ENCODE measurements at places on chromosomes 11 and 22.

DNA sequence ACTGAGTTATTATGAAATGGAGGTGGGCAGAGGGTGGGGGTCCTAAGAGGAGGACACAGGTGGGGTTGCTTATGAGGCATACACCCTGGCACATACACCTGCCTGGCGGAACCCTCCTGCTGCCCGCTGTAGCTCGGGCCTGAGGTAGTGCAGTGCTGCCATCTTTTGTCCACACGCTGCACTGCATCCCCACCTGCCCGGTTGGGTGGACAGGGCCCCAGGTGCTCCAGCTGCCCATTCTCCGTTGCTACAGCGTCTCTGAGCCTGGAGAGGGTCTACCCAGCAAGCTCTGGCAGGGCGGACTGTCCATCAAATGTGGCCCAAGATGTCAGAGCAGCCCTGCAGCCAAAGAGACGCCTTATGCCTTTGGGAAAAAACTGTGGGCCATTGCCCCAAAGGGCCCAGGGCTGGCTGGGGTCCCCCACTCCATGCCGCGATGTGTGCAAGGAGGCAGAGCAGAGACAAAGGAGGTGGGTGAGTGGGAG is 131.2 kb downstream of the BUD13 start:
- no peak for DNase-seq

DNA sequence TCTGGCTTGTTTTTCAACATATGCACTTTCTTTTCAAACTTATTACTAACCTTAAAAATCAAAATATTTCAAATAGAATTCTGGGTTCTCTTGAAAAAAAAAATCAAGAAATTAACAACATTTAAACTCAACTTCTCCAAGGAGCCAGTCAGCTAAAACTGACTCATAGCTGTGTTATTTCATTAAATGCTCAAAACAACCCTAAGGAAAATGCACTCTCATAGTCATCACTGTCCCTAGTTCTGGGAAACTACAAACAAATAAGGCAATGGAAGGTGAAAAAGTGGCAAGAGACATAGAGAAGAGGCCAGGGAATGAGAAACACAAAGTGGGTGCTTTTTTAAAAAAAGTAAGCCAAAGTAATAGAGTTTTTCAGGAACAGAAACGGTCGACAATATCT is 4.1 kb upstream of the ARHGAP20 start:
- no peak for DNase-seq

DNA sequence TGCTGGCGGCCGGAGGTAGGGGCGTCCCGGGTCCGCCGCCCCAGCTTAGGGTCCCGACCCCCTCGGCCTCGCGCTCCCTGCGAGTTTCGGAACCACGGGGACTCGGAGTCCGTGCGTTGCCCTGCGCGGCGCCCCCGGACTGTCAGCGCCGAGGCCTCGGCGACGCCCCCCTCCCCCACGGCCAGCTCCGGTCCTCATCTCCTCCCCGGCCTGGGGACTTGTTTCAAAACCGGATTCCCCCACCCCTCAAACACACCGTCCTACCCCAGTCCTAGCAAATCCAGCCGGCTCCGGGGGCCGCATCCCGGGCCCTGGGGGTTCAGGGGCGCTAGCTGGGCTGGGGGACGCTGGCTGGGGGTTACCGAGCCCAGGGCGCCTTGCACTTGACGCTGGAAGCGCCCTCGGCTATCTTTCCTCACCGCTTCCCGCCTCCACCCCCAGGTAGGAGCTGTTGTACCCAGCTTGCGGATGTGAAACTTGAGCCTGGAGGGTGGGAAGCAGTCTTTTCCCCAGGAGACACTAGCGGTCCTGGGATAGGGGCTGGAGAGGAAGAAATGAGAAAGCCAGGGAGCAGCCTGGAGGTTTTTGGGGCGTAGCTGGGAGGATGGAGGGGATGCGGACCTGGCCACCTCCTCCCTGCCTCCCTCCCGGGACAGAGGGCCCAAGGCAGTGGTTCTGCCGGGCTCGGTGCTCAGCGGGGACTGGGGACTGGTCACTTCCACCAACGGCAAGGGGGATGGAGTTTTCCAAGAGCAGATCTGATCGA is 550 bp downstream of the FBLN1 start:
- DNase-seq: no peak

GRCh38 chr11:31132531-31133421 is 236.8 kb downstream of the DCDC1 start:
- DNase-seq: no peak

GRCh38 chr11:73308961-73309919 is 1.2 kb downstream of the ARHGEF17 start:
- DNase-seq: no peak

DNA sequence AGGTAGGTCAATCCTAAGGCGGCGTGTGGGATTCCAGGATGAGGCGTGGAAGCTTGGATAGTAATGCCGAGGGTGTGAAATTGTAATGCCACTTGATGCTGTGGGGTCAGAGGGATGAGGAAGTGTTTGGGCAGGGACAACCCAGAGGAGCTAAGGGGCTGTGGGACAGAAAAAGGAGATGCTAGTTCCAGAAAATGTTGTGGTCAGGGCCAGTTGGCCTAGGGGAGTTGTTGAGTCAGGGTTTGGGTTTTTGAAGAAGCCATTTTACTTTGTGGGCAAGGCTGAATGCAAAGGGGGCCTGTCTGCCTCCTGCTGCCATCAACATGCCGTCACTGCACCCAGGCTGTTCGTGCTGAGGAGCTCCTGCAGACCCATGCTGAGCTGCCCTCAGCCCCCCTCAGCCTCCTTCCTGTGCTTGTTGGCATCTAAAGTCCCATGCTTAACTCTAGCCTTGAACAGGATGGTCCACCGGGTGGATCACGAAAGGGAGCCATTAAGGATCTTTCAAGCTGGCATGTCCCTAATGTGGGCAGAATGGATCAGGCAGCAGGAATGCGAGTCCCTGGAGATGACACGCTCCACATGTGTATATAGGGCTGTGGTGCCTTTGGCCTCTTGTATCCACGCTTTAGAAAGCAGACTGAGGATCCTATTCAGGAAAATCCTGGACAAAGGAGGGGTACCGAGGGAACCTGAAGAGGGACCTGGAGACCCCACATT is 2.1 kb downstream of the C11orf16 start:
- DNase-seq: no peak

DNA sequence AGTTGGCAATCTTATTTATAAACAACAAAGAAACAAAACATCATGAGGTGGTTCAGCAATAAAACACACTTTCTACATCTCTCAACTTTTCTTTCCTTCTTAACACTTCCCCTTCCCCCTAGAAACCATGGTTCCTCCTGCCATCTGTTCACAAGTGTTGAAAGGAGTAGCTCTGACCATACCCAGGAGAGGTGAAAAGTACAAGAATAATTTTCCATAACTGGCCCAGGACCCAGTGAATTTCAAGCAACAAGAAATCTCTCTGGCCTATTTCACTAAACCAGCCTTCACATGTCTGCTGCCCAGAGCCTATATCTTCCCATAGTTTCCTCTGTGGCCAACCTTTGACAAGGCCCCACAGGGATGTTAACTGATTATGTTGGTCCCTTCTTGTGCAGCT is 98.2 kb upstream of the CEP126 start:
- no peak for DNase-seq

GRCh38 chr11:13119361-13119760 is 110.2 kb downstream of the RASSF10 start:
- DNase-seq: no peak

GRCh38 chr22:46815896-46816731 is 53.7 kb downstream of the TBC1D22A start:
- no peak for DNase-seq
